ENCODE measurements at places on chromosomes 7 and 10. TPM values are rescaled to one million over a fixed set of nuclear protein-coding genes. Genes with fewer than 3 reads are reported as not detected.

SERPINE1 gene
- 346 TPM for polyA plus RNA-seq

- DNase-seq = no peak
Measured at GRCh38 chr10:103502849-103503660, 9.6 kb downstream of the NEURL1 start.

- DNase-seq = no peak
Measured at GRCh38 chr7:98209166-98209920, 1.9 kb upstream of the BHLHA15 start.

- peak; percentile 60 for DNase-seq
Measured at GRCh38 chr7:101743241-101743994, 74.0 kb upstream of the CUX1 start.

PLEKHS1 gene
- polyA plus RNA-seq = 0.08 TPM

GRCh38 chr7:149280661-149281507 lies 18.9 kb downstream of the ZNF783 start:
- no peak for DNase-seq

DNA sequence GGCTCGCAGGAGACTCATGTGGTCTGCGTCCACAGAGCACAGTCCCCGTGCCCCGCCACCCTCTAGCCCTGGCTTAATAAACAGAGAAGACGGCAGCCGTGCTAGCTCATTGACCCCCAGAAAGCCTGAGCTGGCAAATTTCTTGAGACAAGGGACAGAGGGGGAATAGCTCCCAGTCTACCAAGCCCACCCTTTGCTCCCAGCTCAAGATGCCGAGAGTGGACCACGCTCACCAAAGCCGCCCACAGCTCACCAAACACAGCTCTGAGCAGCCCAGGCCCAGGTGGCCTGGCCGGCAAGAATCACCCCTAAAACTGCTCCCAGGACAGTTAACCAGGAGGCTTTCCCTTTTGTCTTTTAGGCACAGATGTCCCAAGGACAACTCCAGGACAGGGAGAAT lies 5.4 kb downstream of the PDGFA start:
- no peak for DNase-seq

TPK1 gene
- 1.4 TPM for polyA plus RNA-seq

DNA sequence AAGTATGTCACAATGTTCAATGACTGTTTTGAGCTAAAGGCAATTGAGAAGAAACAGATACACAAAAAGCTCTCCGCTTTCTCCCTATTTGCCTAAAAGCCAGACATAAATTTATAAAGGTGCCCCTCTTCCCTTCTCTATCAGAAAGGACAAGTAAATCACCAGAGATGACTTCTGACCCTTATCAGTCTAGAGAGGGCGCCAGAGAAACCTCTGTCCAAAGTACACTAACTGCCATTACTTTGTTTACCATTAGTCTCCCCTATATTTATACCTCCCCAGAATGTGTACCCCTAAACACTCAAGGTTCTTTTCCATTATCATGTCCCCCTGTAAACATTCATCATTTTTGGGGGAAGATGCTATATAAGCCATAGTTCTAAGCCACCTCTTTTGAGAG lies 49.3 kb downstream of the TPK1 start:
- DNase-seq = no peak
